CD4-positive, alpha-beta T cell treated with Interleukin-15 for 1 hour (primary cell): ENCODE measurements at places on chromosomes 7 and 10.

GRCh38 chr7:42217548-42217947 lies 19.5 kb downstream of the GLI3 start:
- DNase-seq = no peak

DNA sequence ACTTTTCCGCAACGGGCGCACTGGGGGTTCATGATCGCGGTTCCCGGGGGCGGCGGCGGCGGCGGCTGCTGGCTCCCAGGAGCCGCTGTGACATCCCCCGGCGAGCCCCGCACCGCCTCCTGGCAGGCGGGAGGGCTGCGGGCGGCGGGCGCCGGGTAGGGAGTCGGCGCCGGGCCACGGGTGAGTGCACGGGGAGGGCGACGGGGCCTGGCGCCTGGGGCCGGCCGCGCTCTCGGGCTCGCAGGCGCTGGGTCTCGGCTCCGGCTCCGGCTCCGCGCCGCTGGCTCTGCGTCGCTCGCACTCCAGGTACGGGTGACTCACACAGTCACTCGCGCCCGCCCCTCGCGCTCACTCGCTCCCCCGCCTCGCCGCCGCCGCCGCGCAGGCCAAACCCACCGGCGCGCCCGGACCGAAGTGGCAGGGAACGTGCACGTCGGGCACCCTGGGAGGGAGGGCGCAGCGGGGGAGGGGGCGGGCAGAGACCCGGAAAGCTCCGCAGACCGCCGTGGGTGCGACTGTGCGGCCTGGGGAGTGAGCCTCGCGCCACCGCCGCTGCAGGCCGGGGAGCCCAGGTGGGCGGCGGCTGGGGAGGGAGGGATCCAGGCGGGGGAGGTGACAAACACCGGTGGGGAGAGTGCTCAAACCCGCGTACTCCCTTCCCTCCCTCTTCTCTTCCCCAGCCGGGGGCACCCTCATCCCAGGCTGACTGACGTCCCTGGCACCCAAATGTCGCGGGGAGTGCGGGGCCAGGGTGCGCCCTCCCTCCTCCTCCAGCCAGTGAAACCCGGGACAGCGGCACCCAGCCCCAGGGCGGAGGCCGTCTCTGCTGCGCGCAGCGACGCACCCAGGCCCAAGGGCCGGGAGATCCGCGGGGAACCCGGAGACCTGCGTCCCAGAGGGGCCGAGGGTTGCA lies 276.9 kb upstream of the NEBL start:
- DNase-seq = no peak

GRCh38 chr10:30788307-30788706 lies 158.8 kb upstream of the LYZL2 start:
- no peak for DNase-seq

DNA sequence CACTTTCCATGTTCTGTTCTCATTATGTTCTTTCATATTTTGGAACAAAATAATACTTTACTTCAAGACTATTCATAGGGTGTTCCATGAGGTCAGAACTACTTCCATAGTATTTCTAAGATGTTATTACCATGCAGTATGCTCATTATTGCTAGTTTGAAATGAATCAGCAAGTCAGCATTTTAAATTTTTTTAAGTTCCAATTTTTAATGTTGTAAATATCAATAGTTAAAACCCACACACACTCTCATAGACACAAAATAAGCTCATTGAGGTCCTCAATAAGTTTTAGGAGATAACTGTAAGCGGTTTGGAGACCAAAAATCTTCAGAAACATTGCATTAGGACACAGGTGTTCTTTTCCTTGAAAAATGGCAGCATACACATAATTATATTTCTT lies 550.7 kb downstream of the AUTS2 start:
- no peak for DNase-seq

DNA sequence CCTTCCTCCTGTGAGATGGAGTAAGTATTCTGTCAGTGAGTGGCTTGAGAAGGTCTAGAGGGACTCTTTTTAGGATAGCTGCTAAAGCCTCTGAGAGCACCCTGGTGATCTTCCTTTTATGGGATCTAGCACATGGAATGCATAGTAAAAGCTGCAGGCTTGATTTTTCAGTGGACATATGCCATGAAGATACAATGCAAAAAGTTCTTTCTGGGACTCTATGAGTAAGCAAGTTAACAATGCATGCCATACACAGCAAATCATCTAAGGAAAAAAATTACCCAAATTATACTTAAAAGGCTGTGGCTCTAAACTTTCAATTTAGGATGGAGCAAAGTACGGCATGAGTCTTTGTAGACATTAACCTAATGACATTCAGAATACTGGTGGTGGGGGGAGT lies 154.5 kb downstream of the SGMS1 start:
- DNase-seq = no peak

DNA sequence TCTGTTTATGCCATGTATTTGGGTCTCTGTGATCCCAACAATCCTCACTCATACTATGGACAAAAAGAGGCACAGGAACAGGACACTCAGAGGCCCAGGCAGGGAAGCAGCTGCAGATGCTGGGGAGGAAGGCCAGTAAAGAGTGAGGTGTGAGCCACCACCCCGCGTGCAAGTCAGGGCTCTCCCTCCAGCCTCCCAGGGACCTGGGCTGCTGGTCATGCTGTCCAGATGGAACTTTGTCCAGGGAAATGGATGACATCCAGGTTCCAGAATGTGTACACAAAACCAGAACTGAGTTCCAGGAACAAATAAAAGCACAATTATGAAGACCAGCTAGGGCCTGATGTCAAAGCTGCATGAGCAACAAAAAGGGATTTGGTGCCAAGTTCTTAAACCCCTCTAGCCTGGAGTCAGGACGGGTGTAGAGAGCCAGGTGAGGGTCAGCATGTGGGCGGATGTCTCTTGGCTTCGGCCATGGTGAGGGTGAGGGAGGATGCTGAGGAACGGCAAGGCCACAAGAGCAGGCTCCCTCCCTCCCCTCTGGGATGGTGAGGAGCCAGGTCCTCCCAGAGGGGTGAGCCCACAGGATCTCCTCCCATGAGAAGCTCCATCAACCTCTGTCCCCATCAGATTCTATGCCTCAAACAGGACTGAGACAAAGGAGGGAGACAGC lies 739.7 kb downstream of the PARD3 start:
- no peak for DNase-seq

- DNase-seq = no peak
These were observed 40.9 kb downstream of the MYO3A start for GRCh38 chr10:25974897-25975459.

DNA sequence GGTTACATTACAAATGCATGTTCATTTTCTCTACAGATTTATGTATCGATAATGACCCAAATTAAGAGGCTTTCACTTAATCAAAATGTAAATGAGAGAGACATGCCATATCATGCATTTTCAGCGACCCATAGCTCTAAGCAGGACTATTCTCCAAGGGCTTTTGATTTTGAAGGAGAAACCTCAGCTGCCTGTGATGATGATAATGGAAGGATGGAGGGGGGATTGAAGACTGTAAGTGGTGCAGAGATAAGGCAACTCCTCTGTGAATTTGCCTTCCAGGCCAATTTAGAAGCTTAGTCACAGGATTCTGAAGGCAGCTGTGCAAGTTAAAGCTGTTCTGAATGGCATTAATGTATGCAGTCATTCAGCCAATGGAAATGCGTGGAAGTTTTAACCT lies 8.3 kb downstream of the VSTM2A start:
- DNase-seq = no peak

DNA sequence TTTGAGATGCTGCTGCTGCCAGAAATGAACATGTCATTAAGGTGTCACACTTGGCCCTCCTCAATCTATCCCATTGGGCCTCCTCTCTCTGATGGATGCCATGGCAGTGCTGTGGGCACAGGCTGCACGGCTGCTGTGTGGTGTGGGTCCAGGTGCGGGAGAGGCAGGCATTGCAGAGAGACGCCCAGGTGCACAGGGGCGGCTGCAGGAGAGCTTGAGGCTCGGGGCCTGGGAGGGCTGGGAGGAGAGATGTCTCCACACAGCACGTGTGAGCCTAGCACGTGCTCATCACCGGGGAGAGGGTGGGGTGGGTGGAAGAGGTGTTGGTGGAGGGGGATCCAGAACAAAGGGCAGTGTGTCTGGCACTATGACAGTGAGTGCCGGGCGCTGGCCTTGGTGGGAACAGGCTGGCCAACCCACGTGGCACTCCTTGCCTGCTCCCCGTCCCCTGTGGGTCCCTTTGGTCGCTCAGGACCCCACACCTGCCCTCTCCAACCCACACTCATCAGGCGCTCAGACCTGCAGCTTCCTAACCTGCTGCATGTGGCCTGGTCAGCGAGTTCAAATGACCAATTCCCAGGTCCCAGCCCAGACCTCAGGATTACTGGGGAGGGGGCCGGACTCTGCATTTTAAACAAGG lies 39.9 kb upstream of the BNIP3 start:
- no peak for DNase-seq

GRCh38 chr7:120278773-120279172 lies 5.8 kb downstream of the KCND2 start:
- no peak for DNase-seq

DNA sequence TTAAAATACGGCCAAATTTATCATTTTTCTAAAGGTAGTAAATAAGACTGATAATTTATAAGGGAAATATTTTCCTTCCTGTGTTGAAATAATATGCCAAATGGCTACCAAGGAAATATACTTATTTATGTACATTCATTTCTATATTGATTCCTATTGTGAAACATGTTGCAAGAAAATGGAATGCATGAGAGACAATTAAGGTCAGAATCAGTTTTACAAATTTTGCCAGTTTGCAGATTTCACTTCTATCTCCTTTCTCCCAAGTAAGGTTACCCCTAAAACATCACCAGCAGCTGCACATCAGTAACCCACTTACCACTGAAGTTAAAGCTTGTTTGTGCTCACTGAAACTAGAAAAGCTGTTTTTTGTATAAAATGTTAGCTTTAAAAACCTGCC lies 19.2 kb upstream of the REEP3 start:
- DNase-seq = no peak

- DNase-seq = no peak
These were observed 41.8 kb downstream of the NUP205 start for GRCh38 chr7:135599471-135599870.

- DNase-seq = peak; percentile 8
These were observed 40.4 kb downstream of the CAMK2B start for GRCh38 chr7:44284881-44285541.
